ENCODE measurements at places on chromosomes 6 and 20.

GRCh38 chr20:63093966-63094766 lies 87.4 kb upstream of the BHLHE23 start:
- DNase-seq: no peak

GRCh38 chr20:3436864-3437574 lies 29.6 kb upstream of the DNAAF9 start:
- no peak for DNase-seq

DNA sequence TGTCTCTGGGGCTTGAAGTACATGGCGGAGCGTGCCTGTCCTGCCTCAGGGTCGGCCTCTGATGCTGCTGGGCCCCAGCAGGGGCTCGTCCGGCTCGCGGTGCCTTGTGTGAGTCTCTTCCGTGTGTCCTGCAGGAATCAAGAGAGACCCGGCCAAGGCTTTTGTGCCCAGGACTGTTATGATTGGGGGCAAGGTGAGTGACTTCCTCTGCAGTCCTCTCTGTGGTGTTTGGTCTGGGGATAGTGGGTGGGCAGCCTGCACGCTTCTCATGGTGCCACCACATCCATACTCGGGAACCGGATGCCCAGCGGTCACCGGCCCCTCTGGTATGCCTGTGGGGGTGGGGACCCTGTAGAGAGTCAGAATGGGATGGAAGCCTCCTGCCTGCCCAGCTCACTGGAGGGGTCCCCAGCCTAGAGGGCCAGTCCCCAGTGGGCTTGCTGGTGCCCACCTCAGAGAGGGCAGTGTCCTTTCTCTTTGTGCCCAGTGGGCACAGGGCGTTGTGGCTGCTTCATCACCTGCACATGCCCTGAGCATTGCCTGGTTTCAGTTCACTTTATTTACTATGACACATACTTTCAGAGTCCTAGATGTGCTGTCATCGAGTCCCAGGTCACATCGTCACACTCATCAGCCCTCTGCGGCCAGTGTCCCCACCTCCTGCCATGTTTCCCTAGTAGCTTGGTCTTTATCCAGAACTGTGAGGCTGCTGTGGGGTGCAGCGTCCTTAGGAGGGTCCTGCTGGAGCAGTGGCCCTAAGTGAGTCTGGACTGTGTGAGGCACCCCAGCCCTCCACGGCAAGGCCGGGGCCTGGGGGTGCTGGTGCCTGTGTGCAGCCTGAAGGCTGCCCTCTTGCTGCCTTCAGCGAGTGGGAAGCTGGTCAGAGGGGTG lies 40.7 kb downstream of the PYGB start:
- DNase-seq: no peak

DNA sequence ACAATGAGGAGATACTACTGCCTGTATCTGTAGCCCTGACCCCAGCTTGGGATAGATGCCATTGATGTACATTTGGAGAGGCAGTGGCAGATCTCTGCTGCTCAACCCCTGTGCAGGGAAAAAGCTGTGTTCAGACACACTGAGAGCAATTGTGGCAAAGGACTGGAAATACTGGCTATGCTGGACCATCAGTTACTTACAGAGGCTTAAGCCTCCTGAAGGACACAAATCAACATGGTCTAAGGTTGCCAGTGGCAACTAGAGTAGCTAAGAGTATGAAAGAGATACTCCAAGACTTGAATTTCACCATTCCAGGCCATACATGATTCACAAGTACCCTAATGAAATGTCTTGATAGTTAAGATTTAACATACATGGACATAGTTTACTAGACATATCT lies 32.4 kb upstream of the ENPP4 start:
- DNase-seq: no peak

GRCh38 chr6:40342723-40343122 lies 244.4 kb downstream of the LRFN2 start:
- DNase-seq: no peak

GRCh38 chr6:131844243-131844841 lies 36.5 kb downstream of the ENPP1 start:
- no peak for DNase-seq

- peak; percentile 59 for DNase-seq
Measured at GRCh38 chr20:48718786-48719578, 108.8 kb downstream of the PREX1 start.

DNA sequence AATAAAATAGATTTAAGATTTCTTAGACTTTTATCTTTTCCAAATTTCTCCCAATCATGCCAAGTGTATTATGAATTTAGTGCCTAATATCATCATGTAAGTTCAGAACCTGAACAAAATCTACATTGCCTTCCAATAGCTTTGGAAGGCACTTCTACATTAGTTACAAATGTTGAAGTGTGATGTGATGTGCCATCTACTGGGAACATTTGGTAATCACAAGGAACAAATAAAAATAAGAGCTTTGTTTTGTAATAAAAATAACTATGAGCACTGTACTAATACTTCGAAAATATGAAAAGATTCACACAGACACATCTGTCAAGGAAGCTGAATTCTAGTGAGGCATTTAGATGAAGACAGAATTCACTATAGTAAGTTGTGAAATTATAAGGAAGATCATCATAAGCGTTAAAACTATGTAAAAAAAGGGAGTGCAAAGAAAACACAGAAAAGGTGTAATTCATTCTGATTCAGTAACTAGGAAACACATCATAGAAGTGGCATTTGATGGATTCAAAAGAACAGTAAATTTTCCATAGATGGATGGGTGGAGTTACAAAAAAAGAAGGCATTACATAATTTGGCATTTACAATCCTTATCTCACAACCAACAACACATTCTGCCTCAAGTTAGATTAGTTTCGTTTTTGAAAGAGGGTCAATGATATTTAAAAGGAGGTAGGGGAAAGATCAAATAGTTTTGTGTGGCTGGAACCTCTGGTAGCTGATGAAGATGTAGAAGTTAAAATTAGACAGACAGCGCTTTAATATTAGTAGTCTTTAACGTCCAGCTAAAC lies 161.0 kb downstream of the ASCC3 start:
- no peak for DNase-seq

DNA sequence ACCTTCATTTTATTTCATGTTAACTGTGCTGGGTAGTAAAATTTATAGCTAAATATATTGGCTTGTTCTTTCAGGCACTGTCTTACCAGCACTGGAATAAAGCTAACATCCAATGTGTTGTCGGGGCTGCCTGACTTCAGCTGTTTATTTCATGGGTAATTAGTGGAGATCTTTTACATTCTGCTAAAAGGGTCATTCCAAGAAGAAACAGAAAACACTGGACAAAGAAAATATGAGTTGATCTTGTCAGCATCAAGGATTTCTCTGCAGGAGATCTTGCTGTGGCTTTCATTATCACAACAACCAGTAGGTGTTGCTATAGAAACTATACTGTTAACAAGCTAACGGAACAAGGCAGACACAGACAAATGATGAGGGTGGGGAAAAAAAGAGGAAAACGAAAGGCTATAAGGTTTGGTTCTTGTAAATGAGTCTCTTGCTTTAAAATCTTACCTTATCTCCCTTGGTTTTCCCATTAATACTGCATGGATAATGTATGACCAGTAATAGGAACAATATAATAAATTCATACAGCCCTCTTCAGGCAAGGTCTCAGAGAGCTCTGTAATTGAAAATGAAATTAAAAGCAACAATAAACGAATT lies 206.8 kb downstream of the SIM1 start:
- no peak for DNase-seq

DNA sequence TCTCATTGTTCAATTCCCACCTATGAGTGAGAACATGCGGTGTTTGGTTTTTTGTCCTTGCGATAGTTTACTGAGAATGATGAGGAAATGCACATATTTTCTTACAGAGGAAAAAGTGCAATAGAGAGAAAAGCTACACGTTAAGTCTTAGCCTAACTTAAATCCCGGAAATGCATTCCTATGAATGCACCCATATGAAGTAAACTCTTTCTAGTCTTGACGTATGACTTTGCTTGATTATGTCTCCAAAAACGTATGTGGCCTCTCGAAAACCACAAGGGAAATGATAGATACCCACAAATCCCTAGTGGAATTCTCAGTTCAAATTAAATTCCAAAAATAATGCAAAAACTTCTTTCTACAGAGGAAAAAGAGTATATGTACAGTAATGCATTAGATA lies 90.7 kb upstream of the SASH1 start:
- DNase-seq: no peak

GRCh38 chr20:50689864-50690649 lies 1.3 kb downstream of the RIPOR3 start:
- DNase-seq: no peak

DNA sequence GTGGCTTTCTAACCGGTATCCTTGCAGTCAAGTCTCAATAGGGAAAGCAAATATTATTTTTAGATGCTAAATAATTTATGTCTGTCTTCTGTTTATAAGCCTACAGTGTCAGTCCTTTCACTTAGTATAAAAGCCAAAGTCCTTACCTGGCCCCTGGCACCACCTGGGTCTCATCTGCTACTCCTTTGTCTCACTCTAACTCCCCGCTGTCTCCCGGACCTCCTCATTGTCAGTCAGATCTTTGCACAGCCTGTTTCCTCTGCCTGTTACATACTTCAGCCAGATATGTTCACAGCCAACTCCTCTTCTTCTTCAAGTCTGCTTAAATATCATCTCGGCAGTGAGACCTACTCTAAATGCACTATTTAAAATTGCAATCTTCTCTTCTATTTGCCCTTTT lies 84.2 kb downstream of the THEMIS start:
- no peak for DNase-seq

DNA sequence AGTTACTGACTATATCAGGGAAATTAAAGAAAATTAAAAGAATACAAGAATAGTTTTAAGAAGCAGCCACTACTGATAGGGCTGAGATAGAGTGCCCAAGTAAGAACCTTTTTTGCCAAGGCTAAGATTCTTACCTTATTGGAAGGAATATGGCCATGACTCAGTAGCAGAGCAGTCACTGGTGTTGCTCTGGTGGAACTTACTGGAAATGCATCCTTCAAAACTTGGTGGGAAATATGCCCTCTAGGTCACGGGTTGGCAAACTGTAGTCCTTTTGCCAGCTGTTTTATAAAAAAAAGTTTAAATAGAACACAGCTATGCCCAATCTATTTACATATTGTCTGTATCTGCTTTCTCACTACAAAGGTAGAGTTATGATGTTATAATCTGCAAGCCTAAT lies 6.0 kb downstream of the HSF2 start:
- no peak for DNase-seq

DNA sequence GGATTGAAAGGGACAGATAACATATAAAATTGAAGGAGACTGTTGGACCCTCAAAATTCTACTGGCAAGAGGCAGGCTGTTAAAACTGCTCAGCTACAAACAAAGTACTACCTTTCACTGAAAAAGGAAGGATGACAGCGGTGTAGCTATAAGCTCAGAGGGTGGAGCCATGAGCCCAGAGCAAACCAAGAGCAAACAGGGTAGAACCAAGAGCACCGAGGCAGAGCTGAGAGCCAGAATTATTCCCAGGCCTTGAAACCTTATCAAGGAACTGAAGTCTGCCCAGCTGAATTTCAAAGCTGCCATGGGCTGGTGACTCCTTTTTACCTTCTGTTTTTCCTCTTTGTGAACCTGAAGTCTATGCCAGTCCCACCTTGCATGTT lies 74.7 kb upstream of the SLC4A11 start:
- DNase-seq: no peak

DNA sequence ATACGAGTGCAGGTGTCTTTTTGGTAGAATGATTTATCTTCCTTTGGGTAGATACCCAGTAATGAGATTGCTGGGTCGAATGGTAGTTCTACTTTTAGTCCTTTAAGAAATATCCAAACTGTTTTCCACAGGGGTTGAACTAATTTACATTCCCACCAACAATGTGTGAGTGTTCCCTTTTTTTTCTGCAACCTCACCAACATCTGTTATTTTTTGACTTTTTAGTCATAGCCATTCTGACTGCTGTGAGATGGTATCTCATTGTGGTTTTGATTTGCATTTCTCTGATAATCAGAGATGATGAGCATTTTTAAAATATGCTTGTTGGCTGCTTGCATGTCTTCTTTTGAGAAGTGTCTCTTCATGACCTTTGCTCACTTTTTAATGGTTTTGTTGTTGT lies 1.9 kb upstream of the ZNF831 start:
- DNase-seq: no peak

DNA sequence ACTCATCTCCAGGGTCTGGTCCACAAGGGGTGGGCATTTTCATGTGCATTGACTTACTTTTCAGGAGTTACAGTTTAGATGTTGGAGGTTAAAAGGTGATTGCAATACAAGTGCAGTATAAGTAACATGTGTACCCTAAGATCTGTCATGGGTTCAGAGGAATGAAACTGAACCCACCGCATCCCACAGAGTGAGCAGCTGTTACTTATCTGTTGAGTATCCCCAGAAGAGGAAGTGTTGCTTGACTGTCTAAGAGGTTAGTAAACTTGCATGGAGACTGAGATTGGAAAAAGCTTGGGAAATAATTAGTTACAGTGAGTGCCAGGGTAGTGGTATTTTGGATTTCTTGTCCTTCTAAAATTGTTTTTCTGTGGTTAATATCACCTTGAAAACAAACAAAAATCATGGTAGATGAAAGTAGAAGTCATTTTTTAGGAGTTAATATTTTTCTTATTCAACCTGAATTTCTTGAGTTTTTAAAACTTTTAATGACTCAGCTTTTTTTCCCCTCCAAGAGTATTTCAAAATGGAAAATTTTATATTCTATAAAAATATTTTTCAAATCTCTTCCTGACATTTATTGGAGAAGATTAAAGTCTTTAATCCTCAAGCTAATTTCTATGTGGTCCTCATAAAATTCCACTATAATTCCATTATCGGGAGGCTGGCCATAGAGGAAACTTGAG lies 306.1 kb downstream of the ZNF217 start:
- no peak for DNase-seq

DNA sequence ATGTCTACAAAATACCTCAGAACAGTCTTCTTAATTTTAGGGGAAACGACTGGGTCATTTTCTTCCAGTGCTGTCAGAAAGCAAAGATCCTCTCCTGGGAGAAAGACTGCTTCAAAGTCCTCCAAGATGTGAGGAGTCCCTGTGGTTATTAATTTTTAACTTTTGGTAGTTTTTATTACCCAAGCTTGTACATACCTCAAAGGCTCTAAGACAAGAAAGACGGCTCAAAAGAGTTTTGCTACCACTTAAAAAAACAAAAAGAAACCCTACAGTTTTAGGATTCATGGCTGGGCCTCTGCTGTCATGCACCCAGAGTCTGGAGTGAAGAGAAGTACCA lies 56.1 kb upstream of the APCDD1L start:
- no peak for DNase-seq

DNA sequence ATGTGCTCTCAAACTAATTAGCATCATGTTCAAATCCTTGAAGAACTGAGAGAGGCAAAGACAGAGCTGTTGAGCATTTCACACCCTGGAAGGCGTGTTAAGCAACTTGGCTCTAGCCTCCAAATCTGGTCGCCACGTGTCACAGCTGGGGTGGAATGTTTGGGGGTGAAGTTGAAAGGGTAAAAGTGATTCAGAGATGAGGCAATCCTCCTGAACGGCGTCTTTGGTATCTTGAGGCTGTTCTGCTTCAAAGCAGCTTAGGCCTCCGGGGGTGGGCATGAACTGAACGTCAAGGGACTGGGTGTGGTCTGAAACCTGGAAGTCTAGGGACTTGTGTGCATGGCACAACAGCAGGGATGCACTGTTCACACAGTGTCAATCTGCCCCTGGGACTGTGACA lies 62.3 kb downstream of the TRAM2 start:
- DNase-seq: no peak

DNA sequence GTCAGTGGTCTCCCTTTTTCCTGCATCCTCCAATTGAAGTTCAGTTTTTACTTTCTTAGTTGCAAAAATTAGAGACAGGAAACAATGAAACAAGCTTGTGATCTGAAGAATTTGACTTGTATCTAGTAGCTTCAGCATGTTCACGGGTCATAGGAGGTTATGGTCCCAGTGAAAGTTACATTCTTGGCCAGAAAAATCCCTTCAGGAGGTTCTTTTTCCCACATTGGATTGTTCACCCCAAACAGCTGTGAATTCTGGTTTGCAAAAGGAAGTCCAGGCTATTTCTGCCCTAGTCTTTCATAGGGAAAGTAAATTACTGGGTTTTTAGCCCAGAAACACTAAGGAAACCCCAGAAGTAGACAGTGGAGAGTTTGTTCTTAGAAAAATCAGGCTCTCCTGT lies 8.1 kb downstream of the ANKS1A start:
- no peak for DNase-seq
